ENCODE measurements at places on chromosomes 12 and 14. TPM values are rescaled to one million over a fixed set of nuclear protein-coding genes. Genes with fewer than 3 reads are reported as not detected.

ACADS gene
- total RNA-seq: 19.1 TPM

GRCh38 chr14:87148655-87149054 lies 844.3 kb downstream of the GALC start:
- DNase-seq: no peak

DNA sequence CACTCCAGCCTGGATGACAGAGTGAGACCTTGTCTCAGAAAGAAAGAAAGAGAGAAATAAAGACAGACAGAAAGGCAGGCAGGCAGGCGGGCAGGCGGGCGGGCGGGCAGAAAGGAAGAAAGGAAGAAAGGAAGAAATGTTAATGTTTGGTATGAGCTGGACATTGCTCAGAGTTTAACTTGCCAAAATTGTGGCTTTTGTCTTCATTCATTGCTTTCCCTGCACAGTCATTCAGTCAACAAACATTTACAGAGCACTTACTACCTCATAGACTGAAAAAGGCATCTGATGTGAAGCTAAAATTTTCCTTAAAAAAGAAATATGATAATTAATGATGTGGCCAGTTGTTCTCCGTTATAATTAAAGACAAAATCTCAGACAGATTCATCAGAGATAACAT lies 247.1 kb downstream of the SPTSSA start:
- no peak for DNase-seq

GRCh38 chr14:53668897-53669296 lies 287.7 kb downstream of the BMP4 start:
- DNase-seq: no peak

DNA sequence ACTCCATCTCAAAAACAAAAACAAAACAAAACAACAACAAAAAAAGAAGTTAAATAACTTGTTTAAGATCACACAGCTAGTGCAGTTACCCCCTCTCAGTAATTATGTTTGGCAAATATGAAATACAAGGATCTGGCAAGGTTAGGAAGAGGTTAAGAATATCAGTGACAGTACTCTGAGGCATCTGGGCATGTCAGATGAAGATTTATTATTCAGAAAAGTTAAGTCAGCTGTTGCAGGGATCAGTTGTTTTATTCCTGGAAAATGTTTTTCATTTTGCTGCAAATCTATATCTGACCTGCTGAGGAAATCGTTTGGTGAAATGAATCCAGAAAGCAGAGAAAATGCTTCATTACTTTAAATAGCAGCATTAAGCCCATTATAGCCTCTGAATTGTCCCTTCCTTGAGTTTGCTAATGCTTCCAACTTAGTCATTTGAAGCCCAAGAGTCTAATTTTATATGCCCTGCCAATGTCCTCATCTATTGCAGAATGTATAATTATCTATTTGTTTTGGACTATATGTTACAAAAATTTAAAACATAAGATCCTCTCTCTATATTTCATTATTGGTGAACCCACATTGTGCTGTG lies 8.1 kb downstream of the GPX2 start:
- DNase-seq: no peak

GRCh38 chr12:118835926-118836325 lies 145.4 kb upstream of the SRRM4 start:
- no peak for DNase-seq

Measured in activated CD8-positive, alpha-beta T cell treated with anti-CD3 and anti-CD28 coated beads, Interleukin-2, amount 10 ng/mL, durations not matched to agents 7 days and 5 days (primary cell).